ENCODE measurements at places on chromosomes 1 and 21. TPM values are rescaled to one million over a fixed set of nuclear protein-coding genes. Genes with fewer than 3 reads are reported as not detected.

DNA sequence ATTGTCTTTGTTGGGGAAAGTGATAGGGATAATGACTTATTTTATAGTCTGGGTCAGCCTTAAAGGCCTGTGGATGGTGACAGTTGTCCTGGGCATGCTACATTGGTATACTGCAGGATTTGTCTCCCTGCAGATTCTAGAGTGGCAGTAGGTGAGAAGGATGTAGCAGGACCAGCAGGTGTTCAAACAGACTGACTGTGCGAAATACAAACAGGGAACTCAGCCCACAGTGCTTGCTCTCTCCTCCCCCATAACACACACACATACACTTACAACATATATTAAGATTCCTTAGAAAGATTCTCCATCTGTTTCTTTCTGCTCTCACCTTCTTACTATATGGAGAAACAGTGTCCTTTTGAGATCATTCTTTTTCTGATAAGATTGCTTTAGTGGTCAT, 6.9 kb downstream of the PDE4B start:
- H3K27ac ChIP-seq, result no peak overlapping the region
- H3K4me3 ChIP-seq, result no peak overlapping the region
- DNase-seq, result no peak

The AIM2 gene
- 0.36 TPM for total RNA-seq

The NUDT4B gene
- total RNA-seq, result not detected

DNA sequence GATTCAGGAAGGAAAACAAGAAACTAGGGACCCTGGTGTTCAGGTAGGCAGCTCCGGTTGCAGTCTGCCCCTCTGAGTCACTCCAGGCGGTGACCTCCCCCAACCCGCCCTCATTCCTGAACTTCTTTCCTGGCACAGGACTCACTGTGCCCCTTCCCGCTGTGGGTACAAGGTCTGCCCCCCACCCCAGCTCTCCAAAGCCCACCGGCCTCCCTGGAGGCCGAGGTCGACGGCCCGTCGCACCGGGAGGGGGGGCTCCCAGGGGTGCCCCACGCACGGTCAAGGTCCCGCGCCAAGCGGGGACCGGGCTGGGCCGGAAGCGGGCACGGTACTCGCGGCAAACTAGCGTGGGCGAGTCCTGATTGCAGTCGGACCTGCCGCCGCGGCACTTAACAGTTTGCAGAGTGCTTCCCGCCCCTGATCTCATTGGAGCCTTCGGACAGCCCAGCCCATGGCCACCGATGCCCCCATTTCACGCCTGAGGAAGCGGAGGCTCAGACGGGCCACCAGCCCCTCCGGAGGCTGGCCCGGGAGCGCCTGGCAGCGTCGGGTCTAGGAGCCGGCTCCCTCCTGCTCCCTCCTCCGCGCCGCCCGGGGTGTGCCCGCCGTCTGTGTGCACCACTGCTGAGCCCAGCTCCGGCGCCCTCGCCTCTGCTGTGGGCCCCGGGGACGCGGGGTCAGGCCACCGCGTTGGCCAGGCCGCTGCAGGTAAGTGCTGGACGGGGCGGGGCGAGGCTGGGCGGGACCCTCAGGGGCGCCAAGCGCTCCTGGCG, at the start of gene GJB3:
TSS of gene GJB3 (plus strand) at position 144 of the 773 bp plus-strand sequence. CDS start 3,549 bp downstream, outside the sequence.
- H3K36me3 ChIP-seq, result no peaks in the 10 kb centered on the region
- no peak for DNase-seq
- peaks cover 40% of the 10 kb centered on the region for H3K27me3 ChIP-seq
- no peak within 1 kb of the TSS for H3K27ac ChIP-seq

- H3K27me3 ChIP-seq, result no peaks in the 10 kb centered on the region
- H3K27ac ChIP-seq, result no peak overlapping the region
- no peak overlapping the region for H3K4me3 ChIP-seq
- DNase-seq, result no peak
- peaks cover 21% of the 10 kb centered on the region for H3K36me3 ChIP-seq
These were observed 1.5 kb downstream of the ZNF691 start for GRCh38 chr1:42847721-42848460.

- no peak overlapping the region for H3K27ac ChIP-seq
- DNase-seq, result no peak
- no peak overlapping the region for H3K4me3 ChIP-seq
- H3K4me1 ChIP-seq, result no peaks in the 10 kb centered on the region
- peaks cover 6% of the 10 kb centered on the region for H3K27me3 ChIP-seq
- no peaks in the 10 kb centered on the region for H3K36me3 ChIP-seq
These were observed 9.0 kb upstream of the C1orf198 start for GRCh38 chr1:230877146-230877923.

The HAO2 gene
- total RNA-seq, result not detected

- no peak overlapping the region for H3K27ac ChIP-seq
- H3K36me3 ChIP-seq, result peaks cover 74% of the 10 kb centered on the region
- H3K27me3 ChIP-seq, result no peaks in the 10 kb centered on the region
- H3K4me1 ChIP-seq, result peaks cover 3% of the 10 kb centered on the region
These were observed 53.6 kb downstream of the KIF21B start for GRCh38 chr1:200969726-200970561.

DNA sequence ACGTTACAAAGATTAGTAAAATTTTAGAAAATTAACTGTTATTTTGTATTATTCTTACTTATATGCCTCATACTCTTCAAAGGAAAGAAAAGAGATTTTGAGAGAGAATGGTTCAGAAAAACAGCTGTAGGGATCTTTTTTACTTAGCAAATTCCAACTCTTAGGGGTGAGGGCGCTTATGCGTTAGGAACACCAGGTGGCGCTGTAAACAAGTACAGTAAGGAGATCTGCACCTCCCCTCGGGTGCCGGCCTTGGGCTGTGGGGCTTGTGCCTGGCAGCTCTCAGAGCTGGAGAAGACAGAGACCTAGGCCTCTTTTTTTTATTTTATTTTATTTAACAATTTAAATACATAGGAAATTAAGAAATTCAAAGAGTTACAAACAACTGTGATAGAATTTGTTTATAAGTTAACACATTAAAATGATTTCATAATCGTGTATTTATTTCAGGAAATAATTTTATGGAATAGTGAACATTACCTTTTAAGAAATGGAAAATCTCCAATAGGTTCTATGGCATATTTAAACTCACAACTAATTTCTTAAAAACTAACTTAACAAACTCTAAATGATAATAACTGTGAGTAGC, 32.6 kb downstream of the UTP25 start:
- H3K36me3 ChIP-seq, result no peaks in the 10 kb centered on the region
- no peak overlapping the region for H3K4me3 ChIP-seq
- DNase-seq, result peak; percentile 51
- H3K4me1 ChIP-seq, result no peaks in the 10 kb centered on the region
- peaks cover 4% of the 10 kb centered on the region for H3K27me3 ChIP-seq
- H3K27ac ChIP-seq, result no peak overlapping the region

The KRTAP12-3 gene
- total RNA-seq, result not detected

The KLHL20 gene
- 29.4 TPM for total RNA-seq

DNA sequence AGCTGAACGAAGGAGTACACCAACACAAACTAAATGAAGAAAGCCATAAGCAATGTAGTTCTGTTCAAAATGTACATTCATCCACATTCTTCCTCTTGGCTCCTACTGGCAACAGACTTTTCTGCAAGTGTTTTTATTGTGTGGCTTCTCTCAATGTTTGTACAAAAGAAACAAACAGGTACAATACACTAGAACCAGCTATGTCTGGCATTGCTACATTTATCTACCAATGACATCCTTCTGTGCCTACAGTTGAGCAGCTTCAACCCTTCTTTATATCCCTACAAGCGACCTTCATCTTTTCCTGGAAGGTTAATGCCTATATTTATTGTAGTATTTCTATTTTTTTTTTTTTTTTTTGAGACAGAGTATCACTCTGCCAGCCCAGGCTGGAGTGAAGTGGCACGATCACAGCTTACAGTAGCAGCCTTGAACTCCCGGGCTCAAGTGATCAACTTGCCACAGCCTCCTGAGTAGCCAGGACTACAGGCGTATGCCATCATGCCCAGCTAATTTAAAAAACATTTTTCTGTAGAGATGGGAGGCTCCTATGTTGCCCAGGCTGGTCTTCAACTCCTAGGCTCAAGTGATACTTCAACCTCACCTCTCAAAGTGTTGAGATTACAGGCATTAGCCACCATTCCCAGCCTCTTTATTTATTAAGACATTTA, 89.3 kb downstream of the ASH1L start:
- no peak overlapping the region for H3K27ac ChIP-seq
- H3K4me1 ChIP-seq, result no peaks in the 10 kb centered on the region
- peaks cover 36% of the 10 kb centered on the region for H3K36me3 ChIP-seq
- no peak for DNase-seq

- peaks cover 8% of the 10 kb centered on the region for H3K27me3 ChIP-seq
- H3K36me3 ChIP-seq, result no peaks in the 10 kb centered on the region
- H3K4me3 ChIP-seq, result peak within 1 kb of the TSS; percentile 48
- H3K4me1 ChIP-seq, result peaks cover 11% of the 10 kb centered on the region
- no peak within 1 kb of the TSS for H3K27ac ChIP-seq
These were observed at the start of gene KCNT2 for GRCh38 chr1:196608390-196609369. KCNT2 (minus strand) TSS chr1:196608440; CDS start chr1:196608309, 131 bp downstream.

The LORICRIN gene
- not detected for total RNA-seq

The SYTL1 gene
- total RNA-seq, result 140 TPM

The MYBPH gene
- not detected for total RNA-seq

The MNDA gene
- 0.88 TPM for total RNA-seq

DNA sequence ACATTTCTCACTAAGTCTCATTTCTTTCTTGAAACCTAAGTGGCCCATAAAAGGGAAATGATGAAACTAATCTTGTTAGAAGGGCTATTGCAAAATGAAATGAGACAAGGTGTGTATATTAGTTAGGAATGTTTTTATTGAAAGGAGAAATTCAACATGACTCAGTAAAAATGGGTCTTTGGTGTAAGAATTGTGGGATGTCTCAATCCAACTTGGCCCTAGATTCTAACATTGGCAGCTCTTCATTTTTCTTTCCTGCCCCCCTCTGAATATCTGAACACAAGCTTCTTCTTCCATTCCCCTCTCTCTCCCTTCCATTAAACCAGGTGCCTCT, 26.8 kb upstream of the TARBP1 start:
- no peaks in the 10 kb centered on the region for H3K27me3 ChIP-seq
- H3K36me3 ChIP-seq, result no peaks in the 10 kb centered on the region
- H3K27ac ChIP-seq, result no peak overlapping the region
- no peak overlapping the region for H3K4me3 ChIP-seq
- DNase-seq, result no peak
- H3K4me1 ChIP-seq, result no peaks in the 10 kb centered on the region

GRCh38 chr1:27604579-27605299, 795 bp upstream of the AHDC1 start:
- H3K4me1 ChIP-seq, result peaks cover 72% of the 10 kb centered on the region
- H3K4me3 ChIP-seq, result peak overlapping the region; percentile 78
- no peaks in the 10 kb centered on the region for H3K27me3 ChIP-seq
- no peak for DNase-seq
- H3K36me3 ChIP-seq, result no peaks in the 10 kb centered on the region

- no peak for DNase-seq
- H3K36me3 ChIP-seq, result no peaks in the 10 kb centered on the region
- H3K4me1 ChIP-seq, result no peaks in the 10 kb centered on the region
- no peak overlapping the region for H3K4me3 ChIP-seq
- H3K27me3 ChIP-seq, result no peaks in the 10 kb centered on the region
- H3K27ac ChIP-seq, result no peak overlapping the region
These were observed 160.6 kb downstream of the ST6GALNAC5 start for GRCh38 chr1:77027847-77028246.

GRCh38 chr1:10824821-10825540, 28.5 kb upstream of the CASZ1 start:
- H3K27ac ChIP-seq, result no peak overlapping the region
- H3K4me1 ChIP-seq, result no peaks in the 10 kb centered on the region
- no peak overlapping the region for H3K4me3 ChIP-seq
- peaks cover 2% of the 10 kb centered on the region for H3K27me3 ChIP-seq

The CFAP141 gene
- not detected for total RNA-seq

GRCh38 chr1:147080006-147080661, 92.1 kb downstream of the PRKAB2 start:
- peaks cover 46% of the 10 kb centered on the region for H3K4me1 ChIP-seq
- no peak overlapping the region for H3K27ac ChIP-seq
- H3K4me3 ChIP-seq, result peak overlapping the region; percentile 54
- DNase-seq, result no peak

DNA sequence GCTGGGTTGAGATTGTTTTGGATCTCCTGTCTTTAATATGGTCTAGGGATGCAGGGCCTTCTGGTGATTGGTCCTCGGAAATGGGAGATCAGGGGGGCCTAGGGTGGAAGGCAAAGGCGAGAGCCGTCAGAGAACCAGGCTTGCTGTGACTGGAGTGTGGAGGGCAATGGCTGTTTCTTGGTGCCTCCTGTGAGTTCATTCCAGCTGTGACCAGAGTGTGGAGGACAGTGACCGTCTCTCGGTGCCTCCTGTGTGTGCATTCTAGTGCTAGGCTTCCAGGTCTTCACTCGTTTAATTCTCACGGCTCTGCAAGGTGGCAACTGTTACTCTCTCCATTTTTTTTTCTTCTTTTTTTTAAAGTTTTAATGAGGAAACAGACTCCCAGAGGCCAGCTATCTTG, 14.1 kb downstream of the LDLRAP1 start:
- no peak for DNase-seq
- H3K4me1 ChIP-seq, result peaks cover 100% of the 10 kb centered on the region
- no peak overlapping the region for H3K4me3 ChIP-seq
- peak overlapping the region; percentile 59 for H3K27ac ChIP-seq

- no peaks in the 10 kb centered on the region for H3K4me1 ChIP-seq
- H3K36me3 ChIP-seq, result no peaks in the 10 kb centered on the region
- no peaks in the 10 kb centered on the region for H3K27me3 ChIP-seq
- no peak overlapping the region for H3K4me3 ChIP-seq
- DNase-seq, result no peak
These were observed 211.1 kb downstream of the MRPL39 start for GRCh38 chr21:25396135-25396711.

The NID1 gene
- 0.08 TPM for total RNA-seq

- peaks cover 19% of the 10 kb centered on the region for H3K27me3 ChIP-seq
- H3K36me3 ChIP-seq, result no peaks in the 10 kb centered on the region
- H3K27ac ChIP-seq, result no peak overlapping the region
- DNase-seq, result no peak
These were observed 63.0 kb upstream of the RGS7 start for GRCh38 chr1:241419986-241420385.

DNA sequence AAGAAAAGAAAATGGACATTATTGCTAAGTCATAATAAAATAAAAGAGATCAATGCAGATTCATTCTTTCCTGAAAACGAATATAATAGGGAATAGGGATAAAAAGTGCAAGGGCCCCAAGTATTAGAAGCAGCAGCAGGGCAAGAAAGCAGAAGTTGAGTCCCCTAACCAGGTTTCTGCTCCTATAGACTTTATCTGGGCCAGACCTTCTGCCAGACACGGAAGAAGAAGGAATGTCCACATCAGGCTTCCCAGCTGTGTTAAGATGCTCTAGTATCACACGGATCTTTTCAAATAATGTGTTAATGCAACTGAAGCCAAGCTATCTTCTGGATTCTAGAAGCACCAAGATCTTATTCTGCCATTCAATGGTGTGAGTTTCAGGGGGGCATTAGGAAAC, 26.9 kb downstream of the CD244 start:
- H3K27ac ChIP-seq, result no peak overlapping the region
- DNase-seq, result no peak
- H3K4me3 ChIP-seq, result no peak overlapping the region
- no peaks in the 10 kb centered on the region for H3K27me3 ChIP-seq
- H3K4me1 ChIP-seq, result peaks cover 51% of the 10 kb centered on the region

The FAM78B gene
- total RNA-seq, result not detected

GRCh38 chr21:27734146-27734545, 767.3 kb upstream of the ADAMTS5 start:
- no peaks in the 10 kb centered on the region for H3K36me3 ChIP-seq
- H3K4me3 ChIP-seq, result no peak overlapping the region
- H3K27me3 ChIP-seq, result no peaks in the 10 kb centered on the region

GRCh38 chr1:32925403-32926162, 24.4 kb upstream of the TMEM54 start:
- H3K27ac ChIP-seq, result no peak overlapping the region
- H3K4me1 ChIP-seq, result peaks cover 22% of the 10 kb centered on the region
- H3K36me3 ChIP-seq, result no peaks in the 10 kb centered on the region
- peaks cover 40% of the 10 kb centered on the region for H3K27me3 ChIP-seq
- DNase-seq, result no peak
- no peak overlapping the region for H3K4me3 ChIP-seq

Measured in CD4-positive, alpha-beta T cell (primary cell).